ENCODE measurements at places on chromosomes 1 and 21.

GRCh38 chr1:180925471-180926051 lies 12.9 kb downstream of the KIAA1614 start:
- DNase-seq: peak; percentile 77

GRCh38 chr1:8854240-8854639 lies 24.2 kb downstream of the ENO1 start:
- no peak for DNase-seq

- no peak for DNase-seq
Measured at GRCh38 chr21:31659286-31659535, 282 bp upstream of the SOD1 start.

- DNase-seq: no peak
Measured at GRCh38 chr1:115839679-115840237, 1.2 kb downstream of the NHLH2 start.

DNA sequence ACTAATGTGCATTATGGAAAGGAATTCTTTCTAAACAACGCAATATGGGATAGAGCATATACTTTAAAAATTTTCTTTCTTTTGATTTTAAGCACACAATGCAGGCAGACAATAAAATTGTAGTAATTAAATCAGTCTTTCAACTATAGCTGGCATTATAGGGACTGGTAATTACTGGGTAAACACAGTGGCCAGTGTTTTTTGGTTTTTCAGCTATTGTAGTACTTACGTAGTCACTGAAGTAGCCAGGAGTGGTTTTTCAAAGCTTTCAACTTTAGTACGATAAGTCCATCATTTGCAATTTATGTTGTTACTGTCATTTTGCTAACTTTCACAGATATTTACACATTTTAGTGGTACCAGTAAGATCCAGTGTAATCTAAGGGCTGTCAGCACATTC lies 50.6 kb downstream of the RAB3GAP2 start:
- DNase-seq: no peak

DNA sequence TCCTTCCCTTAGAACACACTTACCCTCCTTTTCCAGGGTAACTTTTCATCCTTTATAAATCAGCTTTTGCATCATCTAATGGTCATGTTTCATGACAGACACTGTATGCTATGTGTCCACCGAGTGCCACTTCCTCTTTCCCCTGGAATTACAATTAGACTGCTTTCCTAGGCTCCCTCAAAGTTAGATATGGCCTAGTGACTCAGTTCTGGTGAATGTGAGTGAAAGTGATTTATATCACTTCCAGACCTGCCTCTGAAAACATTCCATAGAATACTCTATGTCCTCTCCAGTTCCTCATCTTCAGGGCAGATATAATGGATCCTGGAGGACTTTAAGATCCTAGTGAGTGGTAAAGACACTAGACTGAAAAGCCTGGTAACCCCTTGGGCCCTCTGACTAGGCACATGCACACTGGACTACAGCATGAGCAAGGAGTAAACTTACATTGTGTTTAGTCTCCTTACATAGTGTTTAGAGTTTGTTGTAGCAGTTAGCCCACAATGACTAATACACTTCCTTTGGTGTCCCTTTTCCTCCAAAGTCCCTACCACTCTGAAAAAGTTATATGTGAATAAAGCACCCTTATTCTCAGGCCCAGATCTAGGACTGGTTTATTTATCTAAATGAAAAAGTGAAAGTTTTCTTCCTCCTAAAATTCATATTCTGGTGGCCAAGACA lies 59.3 kb downstream of the GPR88 start:
- no peak for DNase-seq

GRCh38 chr1:155555915-155556314 lies 6.7 kb downstream of the ASH1L start:
- DNase-seq: no peak

- no peak for DNase-seq
Measured at GRCh38 chr1:25089772-25090171, 142.5 kb downstream of the SYF2 start.

GRCh38 chr1:68973459-68974244 lies 476.8 kb upstream of the DEPDC1 start:
- DNase-seq: no peak

DNA sequence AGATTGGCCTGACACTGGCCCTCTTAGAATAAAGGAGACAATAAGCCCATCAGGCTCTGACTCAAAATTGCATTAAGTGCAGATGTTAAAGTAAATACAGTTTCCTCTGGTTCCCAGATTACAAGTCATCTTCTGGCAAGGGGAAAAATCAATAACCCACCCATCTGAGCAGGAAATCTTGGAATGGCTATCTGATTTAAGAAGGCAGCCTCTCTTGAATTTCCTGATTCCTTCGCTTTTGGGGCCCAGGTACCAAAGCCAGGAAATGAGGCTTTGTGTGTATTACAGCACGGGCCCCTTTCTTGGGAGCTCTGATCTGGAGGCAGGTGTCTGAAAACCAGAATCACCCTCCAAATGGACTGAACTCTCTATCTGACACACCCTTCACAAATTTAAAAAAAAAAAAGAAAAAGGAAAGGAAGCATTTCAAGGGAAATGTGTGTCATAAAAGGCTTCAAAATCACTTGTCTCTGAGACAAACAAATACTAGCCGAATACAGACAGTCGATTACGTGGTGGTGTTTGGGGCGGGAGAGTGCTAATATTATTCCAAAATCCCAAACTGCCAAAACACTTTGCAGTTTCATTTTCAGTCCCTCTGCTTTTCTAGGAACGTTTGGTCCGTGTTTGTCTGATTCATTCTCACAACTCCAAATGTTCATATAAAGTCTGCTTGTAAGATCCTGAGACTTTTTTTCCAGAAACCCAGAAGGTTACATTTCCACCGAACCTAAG lies 240.9 kb upstream of the CAMK1G start:
- no peak for DNase-seq

DNA sequence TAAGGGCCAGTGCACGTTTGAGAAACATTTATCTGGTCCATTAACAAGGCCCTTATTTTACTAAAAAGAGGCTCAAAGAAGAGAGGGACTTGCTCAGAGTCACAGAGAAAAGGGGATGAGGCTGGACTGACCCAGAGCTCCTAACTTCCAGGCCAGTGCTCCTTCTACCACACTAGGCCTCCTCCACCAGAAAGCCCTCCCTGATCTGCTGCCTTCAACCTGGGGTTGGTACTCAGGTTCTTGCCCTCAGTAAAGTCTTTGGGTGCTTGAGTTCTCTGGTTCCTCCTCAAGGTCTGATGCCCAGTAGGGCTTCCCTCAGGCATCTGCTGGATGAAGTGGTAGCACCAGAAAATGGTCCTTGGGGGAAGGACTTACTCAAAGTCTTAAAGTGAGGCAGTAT lies 26.0 kb downstream of the TTC39A start:
- DNase-seq: no peak

GRCh38 chr1:12040457-12041051 lies 21.3 kb downstream of the MIIP start:
- no peak for DNase-seq

GRCh38 chr1:154493276-154493675 lies 8.7 kb upstream of the TDRD10 start:
- DNase-seq: no peak

DNA sequence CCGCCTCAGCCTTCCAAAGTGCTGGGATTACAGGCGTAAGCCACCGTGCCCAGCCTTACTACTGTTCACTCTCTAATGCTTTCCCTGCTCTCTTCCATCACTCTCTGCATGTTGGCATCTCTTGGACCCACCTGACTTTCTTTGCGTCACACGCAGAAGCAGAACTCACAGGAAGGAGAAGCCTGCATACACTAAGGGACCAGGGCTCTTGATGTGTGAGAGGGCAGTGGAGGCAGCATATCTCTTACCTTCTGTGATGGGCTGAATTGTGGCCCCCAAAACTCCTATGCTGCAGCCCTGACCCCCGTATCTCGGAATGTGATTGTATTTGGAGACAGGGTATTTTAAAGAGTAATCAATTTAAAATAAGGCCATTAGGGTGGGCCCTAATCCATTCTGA lies 26.7 kb upstream of the SLAMF9 start:
- DNase-seq: no peak

GRCh38 chr1:150696590-150696989 lies 364 bp downstream of the GOLPH3L start:
- no peak for DNase-seq

All from midbrain (tissue), 1 donor.